Activated CD8-positive, alpha-beta memory T cell treated with anti-CD3 and anti-CD28 coated beads for 1 hour (primary cell): ENCODE measurements at places on chromosomes 1 and 21.

- no peak for DNase-seq
These were observed 13.5 kb upstream of the ZNF678 start for GRCh38 chr1:227549892-227550291.

GRCh38 chr1:155884031-155884960, 24.9 kb downstream of the SYT11 start:
- DNase-seq, result no peak

- no peak for DNase-seq
These were observed 306 bp upstream of the SH3D21 start for GRCh38 chr1:36305915-36306209.

- DNase-seq, result no peak
These were observed 4.5 kb downstream of the ETV3L start for GRCh38 chr1:157095091-157095490.

DNA sequence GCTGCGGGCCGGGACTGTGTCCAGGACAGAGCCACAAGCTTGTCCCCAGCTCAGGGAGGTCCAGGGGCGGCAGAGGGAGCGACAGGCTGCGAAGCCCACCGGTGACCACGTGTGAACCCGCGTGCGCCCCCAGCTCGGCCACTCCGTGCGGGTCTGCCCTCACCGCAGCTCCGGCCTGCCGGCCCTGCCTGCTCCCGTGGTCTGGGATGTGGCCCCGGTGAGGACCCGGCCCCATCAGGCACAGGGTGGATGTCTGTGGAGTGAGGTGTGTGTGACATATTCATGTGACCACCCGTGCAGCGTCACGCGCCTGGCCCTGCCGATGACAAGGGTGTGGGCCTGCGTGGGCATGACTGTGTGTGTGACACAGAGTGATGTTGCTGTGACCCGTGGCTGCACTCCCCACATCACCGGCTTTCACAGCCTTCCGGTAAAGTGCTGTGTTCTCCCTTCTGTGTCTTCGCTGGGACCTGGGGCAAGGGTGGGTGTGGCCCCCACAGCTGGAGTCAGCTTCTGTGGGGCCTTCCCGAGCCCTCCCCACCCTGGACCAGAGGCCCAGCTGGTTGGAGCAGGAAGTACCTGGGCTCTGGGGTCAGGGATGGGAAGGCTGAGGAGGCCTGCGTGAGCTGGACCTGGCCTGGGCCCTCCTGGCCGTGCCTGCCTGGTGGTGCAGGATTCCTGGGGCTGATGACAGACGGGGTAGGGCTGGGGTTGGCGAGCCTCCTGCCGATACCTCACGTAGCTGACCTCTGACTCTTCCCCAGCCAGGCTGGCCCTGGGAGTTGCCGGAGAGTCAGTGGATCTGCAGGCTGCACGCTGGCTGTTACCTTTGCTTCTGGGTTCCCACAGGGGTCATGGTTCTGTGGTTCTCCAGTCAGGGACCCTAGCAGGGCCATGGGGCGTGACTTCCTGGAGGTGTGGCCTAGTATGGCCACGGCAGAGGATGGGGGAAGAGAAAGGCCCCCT, 4.1 kb downstream of the RNF223 start:
- DNase-seq, result no peak

DNA sequence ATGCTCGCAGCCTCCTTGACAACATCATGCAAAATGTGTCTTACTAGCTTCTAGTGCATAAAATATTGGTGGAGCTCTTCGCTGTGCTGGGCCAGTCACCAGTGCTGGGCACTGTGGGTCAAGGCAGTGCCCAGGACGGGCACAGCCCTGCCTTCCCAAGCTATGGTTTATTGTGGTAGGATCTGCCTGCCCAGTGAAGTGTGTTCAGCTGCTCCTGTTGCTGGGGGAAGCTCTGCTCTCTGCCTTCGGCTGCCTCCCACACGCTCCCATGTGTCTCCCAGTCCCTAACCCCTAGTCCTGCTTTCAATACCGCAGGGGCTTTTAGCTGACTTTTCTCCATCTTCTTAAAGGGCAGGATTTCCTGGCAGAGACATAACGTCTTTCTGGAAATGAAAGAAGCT, 15.7 kb downstream of the EPHX1 start:
- no peak for DNase-seq

DNA sequence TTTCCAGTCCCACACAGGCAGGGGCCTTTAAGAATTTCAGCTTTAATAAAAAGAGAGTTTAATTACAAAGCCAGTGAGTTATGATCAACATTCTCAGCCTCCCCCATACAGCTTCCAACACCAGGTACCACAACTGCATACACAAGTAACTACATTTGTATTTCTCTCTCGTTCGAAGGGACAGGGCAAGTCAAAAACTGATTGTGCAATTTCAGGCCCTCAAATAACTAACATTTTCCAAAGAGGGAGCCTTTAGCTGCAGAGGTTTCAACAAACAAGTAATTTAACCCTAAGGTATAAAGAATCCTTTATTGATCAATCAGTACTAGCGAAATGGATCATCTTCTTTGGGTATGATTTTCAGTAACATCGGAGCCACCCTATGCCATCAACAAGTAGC, 142.4 kb downstream of the ZNF281 start:
- no peak for DNase-seq

DNA sequence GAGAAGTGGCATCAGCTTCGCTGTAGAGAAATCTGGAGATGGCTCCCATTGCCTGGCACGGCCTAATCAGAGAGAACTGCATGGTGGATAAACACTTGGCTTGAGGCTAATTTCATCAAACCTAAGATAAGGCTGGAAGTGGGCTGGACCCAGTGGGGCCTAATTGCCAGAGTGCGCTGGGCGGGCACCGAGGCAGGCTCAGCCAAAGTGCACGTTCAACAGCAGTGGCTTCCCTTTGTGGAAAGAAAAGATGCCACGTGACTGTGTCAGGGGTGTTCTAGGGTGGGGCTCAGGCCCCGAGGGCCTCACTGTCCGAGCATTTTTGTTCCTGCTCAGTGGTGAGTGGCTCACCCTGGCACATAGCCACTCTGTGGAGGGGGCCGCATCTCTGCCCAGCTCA, 5.8 kb downstream of the PLCH2 start:
- no peak for DNase-seq

DNA sequence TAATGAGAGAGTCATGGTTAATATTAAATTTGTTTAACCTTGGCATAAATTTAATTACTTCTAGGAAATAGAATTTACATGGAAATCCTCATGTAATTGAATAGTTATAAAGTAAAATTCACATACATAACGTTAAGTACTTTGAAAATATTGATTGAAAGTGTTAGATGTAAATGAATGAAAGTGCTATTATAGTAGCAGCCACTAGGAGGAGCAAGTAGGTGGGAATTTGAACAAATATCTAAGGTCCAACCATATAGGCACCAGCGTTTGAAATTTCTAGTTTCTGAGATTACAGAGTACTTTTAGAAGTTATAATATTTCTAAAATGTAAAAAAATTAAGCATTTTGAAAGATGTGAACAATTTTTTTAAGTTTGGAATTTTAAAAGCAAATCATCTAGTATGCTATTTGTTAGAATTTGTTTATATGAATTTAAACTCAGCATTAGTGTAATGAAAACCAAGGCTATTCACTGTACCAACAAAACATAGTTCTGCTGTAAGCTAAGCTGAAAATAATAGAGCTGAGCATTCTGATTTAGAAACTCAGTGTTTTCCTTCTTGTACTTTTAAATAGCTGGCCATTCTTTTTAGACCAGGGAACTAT, 3.3 kb downstream of the B3GALT2 start:
- no peak for DNase-seq

- DNase-seq, result no peak
These were observed 16.6 kb downstream of the CRNN start for GRCh38 chr1:152397474-152397873.

DNA sequence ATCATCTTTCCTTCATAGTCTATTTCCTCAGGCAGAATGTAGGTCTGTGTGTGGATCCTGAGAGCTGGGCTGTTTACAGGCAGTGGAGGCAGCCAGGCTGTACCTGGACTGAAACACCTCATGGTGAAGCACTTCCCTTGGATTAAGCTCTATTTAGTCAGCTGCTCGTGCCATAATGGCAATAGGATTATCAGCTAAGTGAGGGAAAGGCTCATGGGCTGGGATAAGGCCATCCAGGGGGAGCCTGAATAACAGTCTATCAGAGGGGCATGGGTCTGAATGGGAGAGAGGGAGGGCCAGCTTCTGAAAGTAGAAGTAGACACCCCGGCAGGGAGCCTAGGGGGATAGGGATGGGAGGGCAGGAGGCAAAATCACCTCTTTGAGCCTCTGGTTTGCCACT, 8.3 kb downstream of the RNASEL start:
- DNase-seq, result no peak

- DNase-seq, result no peak
These were observed 438.8 kb upstream of the OLFM3 start for GRCh38 chr1:102435483-102435882.

GRCh38 chr1:26700711-26701110, 4.9 kb downstream of the ARID1A start:
- DNase-seq, result no peak

DNA sequence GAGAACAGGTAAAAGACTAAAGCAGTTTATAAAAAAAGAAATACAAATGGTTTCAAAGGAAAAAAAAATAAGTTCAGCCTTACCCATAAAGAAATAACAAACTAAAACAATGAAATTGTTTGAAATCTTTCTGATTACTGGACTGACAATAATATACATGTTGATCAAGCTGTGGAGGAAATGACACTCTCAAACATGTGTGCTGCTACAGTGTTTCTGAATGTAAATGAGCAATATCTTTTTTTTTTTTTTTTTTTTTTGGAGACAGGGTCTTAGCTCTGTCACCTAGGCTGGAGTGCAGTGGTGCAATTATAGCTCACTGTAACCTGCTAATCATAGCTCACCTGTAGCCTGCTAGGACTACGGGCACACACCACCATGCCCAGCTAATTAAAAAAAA, 6.5 kb downstream of the EPS15 start:
- DNase-seq, result no peak

GRCh38 chr1:214215583-214215982, 65.4 kb upstream of the SMYD2 start:
- no peak for DNase-seq

GRCh38 chr21:17828223-17828622, 9.1 kb upstream of the C21orf91 start:
- DNase-seq, result no peak

DNA sequence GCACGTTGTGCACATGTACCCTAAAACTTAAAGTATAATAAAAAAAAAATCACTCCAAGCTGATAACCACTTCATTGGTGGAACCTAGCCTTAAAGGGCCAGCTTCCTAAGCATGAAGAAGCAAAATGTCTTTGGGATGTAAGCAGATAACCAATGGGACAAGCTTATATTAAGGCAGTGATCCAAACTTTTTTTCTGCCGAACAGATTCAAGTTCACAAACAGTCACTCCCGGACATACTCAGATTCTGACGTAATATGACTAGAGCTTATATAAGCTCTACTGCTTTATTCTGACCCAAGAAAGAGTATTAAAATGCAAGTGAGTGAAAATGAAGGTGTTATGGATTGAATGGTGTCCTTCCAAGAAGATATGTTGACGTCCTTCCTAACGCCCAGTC, 44.9 kb upstream of the HIVEP3 start:
- DNase-seq, result no peak

DNA sequence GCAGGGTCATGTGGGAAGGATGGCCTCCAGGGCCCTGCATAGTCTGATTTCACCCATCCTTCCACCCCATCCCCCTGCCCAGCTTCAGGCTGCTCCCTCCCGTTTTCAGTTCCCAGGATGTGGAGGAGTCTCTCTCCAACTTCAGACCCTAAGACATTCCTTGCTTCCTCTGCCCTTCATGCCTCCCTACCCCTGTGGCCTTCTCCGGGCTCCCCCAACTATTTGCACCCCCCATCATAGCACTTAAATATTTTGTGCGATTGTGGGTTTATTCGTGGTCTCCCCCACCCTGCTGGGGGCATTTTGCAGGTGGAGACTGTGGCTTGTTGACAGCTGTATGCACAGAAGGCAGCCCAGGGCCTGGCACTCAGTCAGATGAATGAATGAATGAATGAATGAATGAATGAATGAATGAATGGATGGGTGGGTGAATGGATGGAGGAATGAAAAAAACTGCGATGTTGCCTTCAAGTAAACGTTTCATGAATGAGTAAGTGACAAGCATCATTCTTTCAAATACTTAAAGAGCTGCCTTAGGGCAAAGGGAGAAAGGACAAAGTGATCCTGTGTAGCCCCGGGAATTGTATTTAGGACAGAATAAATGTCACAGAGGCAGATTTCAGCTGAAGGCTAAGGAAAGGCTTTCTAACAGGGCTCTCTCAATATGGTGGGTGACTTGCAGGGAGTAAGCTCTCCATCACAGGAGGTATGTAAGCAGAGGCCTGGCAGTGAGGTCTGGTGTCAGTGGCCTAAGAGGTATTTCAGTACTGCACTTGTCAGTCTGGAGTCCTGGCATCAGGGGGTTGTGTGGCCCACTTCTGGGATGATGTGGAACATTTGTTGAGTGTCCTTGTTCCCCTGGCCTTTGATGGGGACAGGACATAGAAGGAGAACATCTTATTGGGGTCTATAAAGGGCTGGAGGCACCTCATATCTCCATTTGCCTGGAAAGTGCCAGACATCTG, 156.4 kb downstream of the PTPRU start:
- no peak for DNase-seq

GRCh38 chr1:116243333-116244054, 129.6 kb upstream of the ATP1A1 start:
- DNase-seq, result no peak

DNA sequence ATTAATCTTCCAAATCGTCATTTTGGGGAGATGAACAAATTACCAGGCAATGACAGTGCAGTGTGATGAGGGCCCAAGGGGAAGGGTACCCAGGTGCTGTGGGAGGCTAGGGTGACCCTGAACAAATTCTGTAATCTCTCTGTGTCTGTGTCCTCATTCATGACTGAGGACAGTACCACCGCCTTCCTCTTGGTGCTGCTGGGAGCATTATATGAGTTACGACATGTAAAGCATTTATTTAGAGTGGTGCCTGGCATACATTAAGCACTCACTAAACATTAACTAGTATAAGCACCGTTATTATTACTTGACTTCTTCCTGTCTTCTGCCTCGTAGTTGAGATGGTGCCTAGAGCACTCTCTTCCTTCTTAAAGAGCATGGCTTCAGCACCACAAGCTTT, 468.2 kb upstream of the VAMP3 start:
- DNase-seq, result no peak

DNA sequence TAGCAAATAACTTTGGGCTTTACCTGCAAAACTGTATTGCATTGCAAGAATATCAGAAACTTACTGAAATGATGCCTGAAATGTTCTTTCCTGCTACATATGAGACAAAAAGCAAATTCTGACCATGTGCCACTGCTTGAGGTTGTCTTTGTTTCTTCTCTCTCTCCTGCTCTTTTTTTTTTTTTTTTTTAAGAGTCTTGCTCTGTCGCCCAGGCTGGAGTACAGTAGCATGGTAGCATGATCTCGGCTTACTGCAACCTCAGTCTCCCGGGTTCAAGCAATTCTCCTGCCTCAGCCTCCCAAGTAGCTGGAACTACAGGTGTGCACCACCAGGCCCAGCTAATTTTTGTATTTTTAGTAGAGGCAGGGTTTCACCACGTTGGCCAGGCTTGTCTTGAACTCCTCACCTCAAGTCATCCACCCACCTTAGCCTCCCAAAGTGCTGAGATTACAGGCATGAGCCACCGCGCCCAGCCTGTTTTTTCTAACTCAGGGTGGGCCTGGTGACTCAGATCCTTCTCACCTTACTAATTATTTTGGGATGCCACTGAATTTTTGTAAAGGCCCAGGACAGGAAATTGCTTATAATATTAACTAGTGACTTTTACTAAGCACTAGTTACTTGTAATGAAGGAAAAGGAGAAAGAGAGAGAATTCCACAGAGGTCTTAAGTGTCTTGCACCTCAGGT, 35.9 kb downstream of the DNASE2B start:
- DNase-seq, result no peak
